Epithelial cell of proximal tubule (primary cell): ENCODE measurements at places on chromosomes 1 and 21. TPM values are rescaled to one million over a fixed set of nuclear protein-coding genes. Genes with fewer than 3 reads are reported as not detected.

GRCh38 chr21:29163341-29164115, 33.1 kb downstream of the MAP3K7CL start:
- no peak for DNase-seq

DNA sequence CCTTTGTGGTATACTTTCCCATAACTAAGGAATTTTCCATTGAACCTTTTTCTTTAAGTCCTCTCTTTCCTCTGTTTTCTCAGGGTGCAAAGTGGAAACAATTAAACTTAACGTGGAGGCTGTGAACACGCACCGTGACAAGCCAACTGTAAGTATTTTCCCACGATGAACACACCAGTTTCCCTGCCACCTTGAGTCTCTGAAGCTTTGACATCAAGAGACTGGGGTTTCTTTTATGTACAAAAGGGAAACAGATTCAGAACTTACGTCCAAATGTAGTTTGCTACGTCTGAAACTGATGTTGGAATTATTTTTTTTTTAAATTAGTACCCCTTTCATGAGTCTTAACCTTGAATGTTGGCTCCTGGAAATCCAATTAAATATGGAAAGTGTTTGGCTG, 17.2 kb upstream of the C4BPB start:
- DNase-seq, result no peak

- no peak for DNase-seq
These were observed 10.0 kb upstream of the ABCG1 start for GRCh38 chr21:42208801-42209490.

Gene F13B
- not detected in 2 replicates for total RNA-seq

GRCh38 chr21:26127918-26128317, 42.7 kb downstream of the APP start:
- DNase-seq, result no peak

- no peak for DNase-seq
These were observed 782 bp upstream of the TSTD1 start for GRCh38 chr1:161039546-161039945.

GRCh38 chr21:40610345-40610744, 236.6 kb downstream of the DSCAM start:
- DNase-seq, result no peak

Gene HES3
- total RNA-seq, result not detected in 2 replicates

DNA sequence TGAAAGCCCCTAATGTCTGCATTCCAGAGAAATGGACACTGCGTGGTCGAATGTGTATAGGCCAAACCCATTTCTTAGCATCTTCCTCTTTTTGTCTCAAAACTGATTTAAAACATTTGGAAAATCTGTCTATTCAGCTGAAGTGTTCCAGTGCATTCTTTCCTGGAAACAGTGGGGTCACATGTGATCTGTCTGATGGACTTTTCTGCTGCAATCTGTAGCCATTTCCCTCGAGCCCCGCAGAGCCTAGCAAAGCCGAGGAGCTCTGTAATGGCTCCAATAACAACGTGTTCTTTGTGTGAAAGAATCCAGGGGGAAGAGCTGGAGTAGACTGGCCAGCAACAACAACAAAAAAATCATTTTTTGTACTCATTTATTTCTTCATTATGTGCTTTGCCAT, 329.3 kb downstream of the BARHL2 start:
- DNase-seq, result no peak

Gene RUNX1
- total RNA-seq, result 11.3 and 13.7 TPM in 2 replicates

GRCh38 chr21:36388096-36388495, 2.9 kb downstream of the CHAF1B start:
- DNase-seq, result no peak

DNA sequence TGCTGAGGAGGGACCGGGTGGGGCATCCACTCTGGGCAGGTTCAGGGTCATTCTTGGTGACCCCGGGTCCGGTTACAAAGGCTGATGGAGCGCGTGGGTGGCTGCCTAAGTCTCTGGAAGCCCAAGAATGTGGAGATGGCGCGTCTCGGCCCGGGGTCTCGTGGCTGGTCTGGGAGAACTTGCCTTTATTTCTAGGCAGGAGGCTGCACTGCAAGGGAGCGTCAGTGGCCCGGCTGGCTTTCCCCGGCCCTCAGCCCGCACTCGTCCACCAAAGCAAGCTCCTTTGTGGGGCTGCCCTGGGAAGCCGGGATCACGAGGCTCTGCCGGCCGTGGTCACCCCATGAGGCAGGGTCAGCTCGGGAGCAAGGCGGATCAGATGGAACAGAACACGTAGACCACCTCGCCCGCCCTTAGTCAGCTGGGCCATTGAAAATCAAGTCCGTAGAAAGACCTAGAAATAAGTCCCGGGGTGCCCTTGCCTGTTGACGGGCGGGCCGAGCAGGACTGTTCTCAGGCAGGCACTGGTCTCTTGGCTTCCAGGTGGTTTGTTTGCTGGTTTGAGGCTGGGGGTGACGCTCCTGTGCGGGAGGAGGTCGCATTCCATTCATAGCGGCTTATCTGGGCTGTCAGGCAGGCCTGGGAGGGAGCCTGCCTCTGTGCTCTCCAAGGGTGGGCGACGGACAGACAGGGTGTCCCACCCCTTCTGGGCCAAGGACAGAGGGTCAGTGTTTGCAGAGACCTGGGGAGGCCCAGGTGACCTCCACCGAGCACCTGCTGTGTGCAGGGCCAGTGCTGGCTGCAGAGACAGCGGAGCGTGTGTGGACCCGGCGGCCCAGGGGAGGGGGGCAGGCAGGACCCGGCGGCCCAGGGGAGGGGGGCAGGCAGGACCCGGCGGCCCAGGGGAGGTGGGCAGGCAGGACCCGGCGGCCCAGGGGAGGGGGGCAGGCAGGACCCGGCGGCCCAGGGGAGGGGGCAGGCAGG, 25.8 kb downstream of the COL18A1 start:
- DNase-seq, result no peak

DNA sequence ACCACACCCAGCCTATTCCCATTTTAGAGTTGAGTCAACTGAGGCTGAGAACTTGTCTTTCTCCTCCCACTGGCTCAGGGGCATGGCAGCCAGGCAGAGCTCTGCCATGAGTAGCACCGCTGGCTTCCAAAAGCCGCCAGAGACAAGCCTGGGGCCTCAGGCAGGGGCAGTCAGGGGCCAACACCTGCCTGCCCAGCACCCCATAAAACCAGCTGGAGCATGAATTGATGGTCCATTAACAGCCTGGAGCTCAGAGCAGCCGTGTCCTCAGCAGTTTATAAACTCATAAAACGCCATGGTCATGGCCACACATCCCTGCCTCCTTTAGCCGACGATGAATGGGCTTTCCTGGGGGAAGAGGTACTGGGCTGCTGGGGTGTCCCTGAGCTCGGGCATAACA, 50.6 kb upstream of the PAX7 start:
- DNase-seq, result no peak
